T-helper 2 cell treated with Interferon-gamma antibody and Interleukin-4, amounts not matched to agents 5 μg/mL and 100 μg/mL, for 36 hours (primary cell): ENCODE measurements at places on chromosomes 1 and 21.

DNA sequence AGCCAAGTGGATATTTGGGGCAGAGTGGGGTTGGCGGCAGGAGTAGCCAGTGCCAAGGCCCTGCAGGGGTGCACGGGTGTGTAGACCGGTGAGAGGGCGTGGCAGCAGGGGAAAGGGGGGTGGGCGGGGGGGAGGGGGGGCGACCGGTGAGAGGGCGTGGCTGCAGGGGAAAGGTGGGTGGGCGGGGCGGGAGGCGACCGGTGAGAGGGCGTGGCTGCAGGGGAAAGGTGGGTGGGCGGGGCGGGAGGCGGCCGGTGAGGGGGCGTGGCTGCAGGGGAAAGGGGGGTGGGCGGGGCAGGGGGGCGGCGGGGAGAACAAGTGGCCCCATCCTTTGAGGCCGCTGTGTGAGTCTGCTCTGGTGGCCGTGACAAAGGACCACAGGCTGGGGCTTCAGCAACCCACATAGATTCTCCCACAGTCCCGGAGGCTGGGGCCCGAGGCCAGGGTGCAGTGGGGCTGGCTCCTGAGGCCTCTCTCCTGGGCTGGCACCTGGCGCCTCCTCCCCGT is 25.8 kb downstream of the RRP1 start:
- H3K27ac ChIP-seq = no peak overlapping the region
- DNase-seq = no peak
- H3K4me3 ChIP-seq = no peak overlapping the region
- H3K27me3 ChIP-seq = no peaks in the 10 kb centered on the region
- H3K36me3 ChIP-seq = peaks cover 5% of the 10 kb centered on the region

GRCh38 chr1:10796029-10796944 is at the start of gene CASZ1:
CASZ1 (minus strand) TSS chr1:10796646; CDS start chr1:10693889, 102,757 bp downstream.
- H3K4me3 ChIP-seq = no peak within 1 kb of the TSS
- H3K4me1 ChIP-seq = peaks cover 5% of the 10 kb centered on the region
- H3K27me3 ChIP-seq = peaks cover 74% of the 10 kb centered on the region
- H3K36me3 ChIP-seq = no peaks in the 10 kb centered on the region
- no peak within 1 kb of the TSS for H3K27ac ChIP-seq

GRCh38 chr1:54310439-54311328 is 95.5 kb downstream of the SSBP3 start:
- H3K27me3 ChIP-seq = no peaks in the 10 kb centered on the region
- H3K4me1 ChIP-seq = peaks cover 34% of the 10 kb centered on the region
- peak overlapping the region; percentile 46 for H3K4me3 ChIP-seq
- DNase-seq = no peak
- peaks cover 4% of the 10 kb centered on the region for H3K36me3 ChIP-seq

- H3K27ac ChIP-seq = no peak overlapping the region
- no peak overlapping the region for H3K4me3 ChIP-seq
- H3K36me3 ChIP-seq = no peaks in the 10 kb centered on the region
- DNase-seq = no peak
Observed at GRCh38 chr1:61202854-61203598, 120.7 kb downstream of the NFIA start.

GRCh38 chr1:43199093-43199726 is 27.1 kb downstream of the CFAP57 start:
- H3K36me3 ChIP-seq = no peaks in the 10 kb centered on the region
- no peak overlapping the region for H3K4me3 ChIP-seq
- H3K4me1 ChIP-seq = no peaks in the 10 kb centered on the region
- H3K27me3 ChIP-seq = no peaks in the 10 kb centered on the region
- DNase-seq = no peak
- H3K27ac ChIP-seq = no peak overlapping the region
